CD8-positive, alpha-beta memory T cell (primary cell): ENCODE measurements at places on chromosomes 16 and 17. TPM values are rescaled to one million over a fixed set of nuclear protein-coding genes. Genes with fewer than 3 reads are reported as not detected.

GRCh38 chr16:83554096-83554495, 253.7 kb upstream of the HSBP1 start:
- no peak for DNase-seq

GRCh38 chr17:11459861-11460331, 138.4 kb upstream of the DNAH9 start:
- no peak for DNase-seq

GRCh38 chr17:57665696-57666095, 79.4 kb downstream of the CCDC182 start:
- no peak for DNase-seq

- DNase-seq = no peak
Observed at GRCh38 chr16:74230126-74230525, 66.5 kb upstream of the PSMD7 start.

GRCh38 chr16:80100846-80101451, 439.8 kb upstream of the DYNLRB2 start:
- no peak for DNase-seq

GRCh38 chr17:33509331-33509730, 216.2 kb upstream of the ASIC2 start:
- DNase-seq = no peak

GRCh38 chr17:8146381-8147140, 5.6 kb downstream of the PER1 start:
- DNase-seq = peak; percentile 7

GRCh38 chr16:23944381-23944780, 108.6 kb downstream of the PRKCB start:
- DNase-seq = no peak

DNA sequence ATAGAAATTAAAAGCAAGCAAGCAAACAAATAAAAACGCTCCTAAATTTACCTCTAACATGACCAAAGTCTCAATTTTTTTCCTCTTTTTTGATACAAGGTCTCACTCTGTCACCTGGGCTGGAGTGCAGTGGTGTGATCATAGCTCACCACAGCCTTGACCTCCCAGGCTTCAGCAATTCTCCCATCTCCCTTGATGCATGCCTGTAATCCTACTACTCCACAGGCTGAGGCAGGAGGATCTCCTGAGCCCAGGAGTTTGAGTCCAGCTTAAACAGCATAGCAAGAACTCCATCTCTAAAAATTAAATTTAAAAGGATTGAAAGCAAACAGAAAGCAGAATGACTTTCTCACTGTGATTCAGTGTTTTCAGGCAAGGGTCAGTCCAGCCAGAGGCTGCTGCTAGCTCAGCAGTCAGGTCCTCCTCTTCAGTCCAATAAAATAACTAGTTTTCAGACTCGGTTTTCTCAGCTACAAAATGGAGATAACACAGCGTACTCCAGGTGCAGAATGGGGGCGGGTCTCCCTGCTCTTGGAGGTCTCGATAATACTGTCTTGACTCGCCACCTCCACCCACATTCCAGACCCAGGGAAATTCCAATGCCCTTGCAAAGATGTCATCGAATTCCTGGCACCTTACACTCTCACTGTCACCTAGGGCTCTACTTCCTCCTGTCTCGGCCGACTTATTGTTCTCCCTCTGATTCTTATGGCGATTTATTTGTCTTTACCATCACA, 20.7 kb upstream of the MRTFB start:
- no peak for DNase-seq

DNA sequence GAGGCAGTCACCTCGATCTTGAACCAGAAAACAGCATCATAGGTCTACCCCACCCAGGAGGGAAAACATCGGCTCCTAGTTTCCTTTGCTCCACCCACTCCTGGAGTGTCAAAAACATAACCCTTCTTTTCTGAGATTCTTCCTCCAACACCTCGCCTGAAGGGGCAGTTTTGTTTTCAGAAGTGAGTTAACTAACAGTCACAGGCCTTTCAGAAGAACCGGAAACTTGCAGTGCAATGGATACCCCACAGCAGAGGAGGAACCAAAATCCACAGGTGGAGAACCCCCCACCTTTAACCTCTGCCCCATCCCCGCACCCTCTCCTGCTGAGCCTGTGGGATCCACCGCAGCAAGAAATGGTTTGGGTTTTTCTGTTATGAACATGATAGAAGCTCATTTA, 7.8 kb upstream of the TEX2 start:
- no peak for DNase-seq

- peak; percentile 60 for DNase-seq
Observed at GRCh38 chr17:76753061-76753961, 15.4 kb downstream of the MFSD11 start.

The NEK8 gene
- 8.8 TPM for total RNA-seq

The CMTM2 gene
- 0.22 TPM for total RNA-seq

The MMP25 gene
- 1.5 TPM for total RNA-seq
